SJCRH30 (cell line): ENCODE measurements at places on chromosomes 6 and 20. TPM values are rescaled to one million over a fixed set of nuclear protein-coding genes. Genes with fewer than 3 reads are reported as not detected.

CAP2 gene
- 15.1 and 16.6 TPM in 2 replicates for total RNA-seq

SLC22A3 gene
- not detected in 2 replicates for total RNA-seq

PTCHD4 gene
- 0.28 and 0.38 TPM in 2 replicates for total RNA-seq

CFAP206 gene
- total RNA-seq = 0.23 and 0.45 TPM in 2 replicates

DNA sequence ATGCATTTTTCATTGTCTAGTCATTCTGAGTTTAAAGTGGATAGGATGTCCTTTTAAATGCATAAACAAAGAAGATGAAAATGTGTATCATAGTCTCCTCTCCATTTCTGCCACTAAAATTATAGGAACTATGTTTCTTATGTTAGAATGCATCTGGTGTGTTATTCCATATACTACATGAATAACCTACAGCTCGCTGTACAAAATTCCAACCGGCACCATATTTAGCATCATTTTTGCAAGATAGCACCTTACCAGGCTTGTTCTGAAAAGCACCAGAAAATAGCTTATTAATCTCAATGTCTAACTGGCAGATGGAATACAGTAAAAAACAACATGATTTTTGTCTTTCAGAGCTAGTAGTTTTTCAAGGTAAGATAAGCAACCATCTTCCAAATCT, 241.5 kb downstream of the SLC35F1 start:
- no peak overlapping the region for H3K27ac ChIP-seq
- DNase-seq = no peak
- no peak overlapping the region for H3K4me3 ChIP-seq
- H3K36me3 ChIP-seq = no peaks in the 10 kb centered on the region
